Glomerular endothelial cell (primary cell): ENCODE measurements at places on chromosomes 16 and 17.
A peak's percentile ranks its signal among the peaks of the same experiment; 100 is the strongest.

DNA sequence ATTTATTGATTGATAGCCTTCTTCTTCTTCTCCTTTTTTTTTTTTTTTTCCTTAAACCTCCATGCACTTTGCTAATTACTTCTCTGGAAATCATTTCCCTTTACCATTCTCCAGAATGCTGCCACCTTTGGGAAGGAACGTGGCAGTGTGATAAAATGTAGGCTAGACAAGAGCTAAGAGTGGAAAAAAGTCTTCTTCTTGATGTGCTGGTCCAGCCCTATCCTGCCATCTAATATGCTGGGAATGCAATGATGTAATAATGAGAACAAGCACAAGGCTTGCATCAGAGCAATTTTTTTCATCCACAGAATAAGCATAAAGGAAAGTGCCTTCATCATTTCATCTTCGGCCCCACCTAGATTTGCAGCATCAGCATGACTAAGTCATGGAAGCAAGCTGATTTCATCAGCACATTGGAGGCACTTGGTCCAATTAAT is 128.7 kb upstream of the ZFHX3 start:
- DNase-seq: no peak

DNA sequence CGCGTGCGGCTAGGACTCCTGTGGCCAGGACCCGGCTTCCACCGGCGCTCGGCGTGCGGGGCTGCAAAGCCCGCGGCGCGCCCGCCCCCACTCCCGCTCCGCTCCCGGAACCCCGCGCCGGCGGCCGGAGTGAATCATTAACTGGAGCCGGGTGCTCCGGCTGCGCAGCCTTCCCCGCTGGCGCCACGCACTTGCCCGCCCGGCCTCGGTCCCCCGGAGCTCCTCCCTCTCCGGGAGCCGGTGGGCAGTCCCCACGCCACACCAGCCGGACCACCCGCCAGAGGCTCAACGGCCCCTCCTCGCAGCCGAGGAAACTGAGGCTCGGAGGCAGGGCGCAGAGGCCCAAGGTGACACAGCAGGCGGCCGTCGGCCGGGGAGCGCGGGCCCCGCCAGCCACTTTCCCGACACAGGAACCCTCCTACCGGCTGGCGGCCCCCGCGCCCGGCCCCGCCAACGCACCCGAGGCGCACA is 580 bp downstream of the BCAR1 start:
- no peak for DNase-seq

DNA sequence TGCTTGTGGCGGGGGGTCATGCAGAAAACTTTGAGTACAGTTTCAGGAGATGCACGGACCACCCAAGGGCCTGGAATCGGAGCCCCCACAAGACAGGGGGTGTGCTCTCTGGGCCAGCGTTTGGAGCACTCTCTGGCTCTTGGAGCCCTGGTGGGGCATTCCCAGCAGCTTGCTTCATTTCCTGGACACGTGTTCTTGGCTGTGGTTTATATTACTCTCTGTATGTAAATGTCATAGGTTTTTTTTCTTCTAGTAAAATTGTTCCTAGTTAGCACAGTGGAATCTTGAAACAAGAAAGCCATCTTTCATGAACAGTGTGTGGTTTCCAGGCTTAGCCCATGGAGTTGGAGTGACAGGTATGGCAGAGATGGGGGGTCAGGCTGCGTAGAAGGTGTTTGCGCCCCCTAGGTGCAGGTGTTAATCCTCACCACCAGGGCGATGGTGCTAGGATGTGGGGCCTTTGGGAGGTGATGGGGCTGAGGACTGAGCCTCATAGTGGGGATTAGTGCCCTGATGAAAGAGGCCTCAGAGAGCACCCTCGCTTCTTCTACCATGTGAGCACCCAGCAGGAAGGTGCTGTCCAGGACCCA is 79.8 kb downstream of the JPH3 start:
- DNase-seq: peak; percentile 10

DNA sequence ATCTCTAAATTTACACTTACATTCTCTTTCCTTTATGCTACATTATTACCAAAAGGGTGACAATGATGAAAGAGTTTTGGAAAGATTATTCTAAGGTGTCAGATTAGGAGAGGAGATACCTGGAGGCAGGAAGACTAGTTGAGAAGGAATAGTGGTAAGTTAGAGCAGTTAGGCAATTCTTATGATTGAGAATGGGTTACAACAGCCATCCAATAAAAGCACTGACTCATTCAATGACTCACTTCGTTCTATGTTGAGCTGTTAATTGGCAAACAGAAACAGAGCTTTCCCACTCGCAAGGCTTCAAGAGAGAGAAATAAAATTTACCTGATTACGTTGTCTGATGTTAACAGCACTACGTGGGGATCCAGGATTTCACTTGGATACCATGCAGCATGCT is 5.8 kb downstream of the NUP88 start:
- peak; percentile 33 for DNase-seq

GRCh38 chr17:64982139-64982915 is 63.0 kb upstream of the LRRC37A3 start:
- no peak for DNase-seq

- DNase-seq: no peak
These were observed 4.4 kb downstream of the NHERF2 start for GRCh38 chr16:2031081-2031577.

DNA sequence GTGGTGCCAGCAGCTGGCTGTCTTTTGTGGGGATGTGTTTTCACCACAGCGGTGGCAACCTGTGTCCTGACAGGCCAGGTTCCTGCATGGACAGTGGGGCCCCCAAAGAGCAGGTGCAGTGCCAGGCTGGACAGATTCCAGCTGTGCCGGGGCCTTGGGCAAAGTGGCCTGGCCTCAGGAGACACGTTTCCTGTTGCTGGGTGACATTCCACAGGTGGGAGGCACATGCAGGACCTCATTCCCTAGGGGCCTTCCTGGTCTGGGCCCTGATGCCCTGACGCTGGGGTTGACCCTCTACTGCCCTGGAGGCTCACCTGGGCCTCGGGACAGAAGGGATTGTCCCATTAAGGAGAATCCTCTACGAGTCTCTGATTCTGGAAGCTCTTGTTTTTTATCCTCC is 182.4 kb downstream of the RAB11FIP4 start:
- DNase-seq: no peak

- DNase-seq: no peak
These were observed 111.7 kb upstream of the COX10 start for GRCh38 chr17:13957636-13958035.
